ENCODE measurements at places on chromosomes 4 and X. TPM values are rescaled to one million over a fixed set of nuclear protein-coding genes. Genes with fewer than 3 reads are reported as not detected.

DNA sequence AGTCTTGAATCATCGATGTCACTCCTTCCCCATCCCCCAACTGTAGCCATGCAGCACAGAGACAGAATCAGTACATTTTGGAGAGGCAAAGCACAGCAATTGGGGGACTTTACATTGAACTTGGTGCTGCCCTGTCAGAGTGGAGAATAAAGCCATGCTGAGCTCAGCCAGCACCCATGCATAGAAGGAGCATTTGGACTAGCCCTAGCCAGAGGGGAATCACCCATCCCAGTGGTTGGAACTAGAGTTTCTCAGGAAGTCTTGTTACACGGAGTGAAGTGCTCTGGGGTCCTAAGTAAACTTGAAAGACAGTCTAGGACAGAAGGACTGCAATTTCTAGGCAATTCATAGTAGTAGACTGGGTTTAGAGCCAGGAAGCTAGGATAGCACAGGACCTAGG is 49.6 kb downstream of the STPG2 start:
- DNase-seq: no peak

RNF128 gene
- 0.10 TPM for total RNA-seq

GRCh38 chrX:9354918-9355317 is 109.9 kb upstream of the TBL1X start:
- DNase-seq: no peak

MAGEA11 gene
- total RNA-seq: not detected

CCDC120 gene
- total RNA-seq: 4.1 TPM

GRCh38 chrX:10099411-10099810 is 57.4 kb upstream of the CLCN4 start:
- no peak for DNase-seq

FTSJ1 gene
- 57.4 TPM for total RNA-seq

- no peak for DNase-seq
These were observed 14.2 kb downstream of the ATOH1 start for GRCh38 chr4:93842601-93843252.

GRCh38 chrX:39599339-39599738 is 498.4 kb downstream of the BCOR start:
- DNase-seq: no peak

Measured in GM12878 (cell line).